IMR-90 (cell line): ENCODE measurements at places on chromosomes 13 and 19.

DNA sequence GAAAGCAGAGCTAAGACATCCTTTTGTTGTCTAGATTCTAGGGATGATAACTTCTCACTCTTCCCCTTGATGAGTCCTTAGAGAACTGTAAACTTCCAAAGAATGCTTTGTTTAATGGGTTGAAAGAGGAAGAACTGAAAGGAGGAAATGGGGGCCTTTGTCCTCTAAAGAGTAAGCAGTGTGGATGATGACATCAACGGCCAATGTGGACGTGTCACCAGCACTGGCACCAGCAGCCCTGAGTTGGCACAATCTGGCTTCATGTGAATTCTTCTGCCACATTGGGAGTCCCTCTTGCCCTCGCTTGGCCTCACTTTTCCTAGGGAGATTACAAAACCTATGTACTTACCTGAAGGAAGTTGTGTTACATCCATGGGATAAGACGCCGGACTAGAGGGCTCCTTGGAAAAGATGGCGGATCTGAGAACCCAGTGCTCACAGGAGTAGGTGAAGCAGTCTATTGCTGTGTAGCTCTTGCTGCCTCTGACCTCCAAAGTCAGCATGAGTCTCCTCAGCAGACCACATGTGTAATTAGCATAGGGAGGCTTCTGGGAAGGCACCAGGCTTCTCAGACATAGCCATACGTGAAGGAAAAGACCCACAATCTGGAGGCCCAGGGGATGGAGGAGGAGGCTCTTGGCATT is 62.8 kb downstream of the RGCC start:
- DNase-seq = no peak

- no peak for DNase-seq
Observed at GRCh38 chr19:32296694-32297093, 48.7 kb upstream of the ZNF507 start.

GRCh38 chr13:99379856-99380801 is 72.9 kb upstream of the GPR183 start:
- DNase-seq = no peak

GRCh38 chr13:112967686-112968379 is 1.2 kb upstream of the MCF2L start:
- no peak for DNase-seq

- DNase-seq = no peak
Observed at GRCh38 chr19:1610579-1610978, 5.3 kb upstream of the UQCR11 start.
